ENCODE measurements at places on chromosomes 5 and 9. TPM values are rescaled to one million over a fixed set of nuclear protein-coding genes. Genes with fewer than 3 reads are reported as not detected.

GRCh38 chr9:107982745-107983144, 493.2 kb upstream of the KLF4 start:
- no peak for DNase-seq

GRCh38 chr5:122775550-122776542, 966 bp downstream of the SNX2 start:
- DNase-seq = peak; percentile 10

- no peak for DNase-seq
Observed at GRCh38 chr5:115496936-115497576, 47.5 kb downstream of the FEM1C start.

DNA sequence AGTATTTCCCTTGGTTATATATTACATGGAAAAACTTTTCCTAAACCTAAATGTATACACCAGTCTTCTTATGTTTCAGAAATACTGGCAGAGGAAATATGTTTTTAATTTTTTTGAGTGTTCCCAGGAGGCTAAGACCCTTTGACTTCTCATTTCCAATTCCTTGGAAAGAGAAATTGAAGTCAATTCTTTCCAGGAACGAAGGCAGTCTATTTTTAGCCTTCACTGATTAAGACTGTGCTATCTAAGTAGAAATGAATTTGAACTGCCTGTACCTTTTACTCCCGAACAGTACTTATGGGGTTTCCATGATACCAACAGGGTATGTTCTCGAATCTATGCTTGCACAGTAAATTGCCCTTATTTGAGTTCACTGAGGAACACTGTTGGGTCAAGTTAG, 340.3 kb upstream of the CD180 start:
- no peak for DNase-seq

DNA sequence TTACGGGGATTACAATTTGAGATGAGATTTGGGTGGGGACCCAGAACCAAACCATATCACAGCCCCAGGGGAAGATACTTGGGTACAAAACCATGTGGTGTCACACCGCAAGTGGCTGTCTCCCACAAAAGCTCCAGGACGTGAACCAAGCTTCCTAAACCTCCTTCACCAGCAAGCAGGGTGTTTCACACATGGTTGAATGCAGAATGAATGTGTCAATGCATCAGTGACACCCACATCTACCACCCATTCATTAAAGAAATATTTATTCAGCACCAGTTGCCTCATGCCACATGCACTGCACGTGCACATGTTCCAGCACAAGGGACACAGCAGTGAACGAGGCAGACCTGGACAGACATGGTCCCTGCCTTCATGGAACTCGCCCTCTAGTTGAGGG, 70.9 kb upstream of the SPOCK1 start:
- no peak for DNase-seq

DNA sequence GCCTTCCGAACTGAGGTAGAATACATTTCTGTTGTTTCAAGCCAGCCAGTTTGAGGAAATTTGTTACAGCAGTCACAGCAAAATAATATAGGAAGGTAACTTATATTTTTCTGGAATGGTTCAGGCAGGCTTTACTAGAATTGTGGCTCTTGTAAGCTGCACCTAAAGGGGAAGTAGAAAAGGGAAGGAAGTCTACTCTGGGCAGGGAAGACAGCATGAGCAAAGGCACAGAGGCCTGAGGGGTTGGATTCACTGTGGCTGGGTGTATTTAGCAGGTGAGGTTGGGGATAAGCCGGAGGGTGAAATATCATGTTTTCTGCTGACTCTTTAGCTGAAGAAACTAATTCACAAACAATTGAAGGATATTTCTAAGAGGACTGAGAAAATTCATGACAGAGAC, 183.5 kb downstream of the GAS1 start:
- DNase-seq = no peak

- DNase-seq = no peak
Observed at GRCh38 chr5:135829681-135830383, 4.6 kb upstream of the SLC25A48 start.

DNA sequence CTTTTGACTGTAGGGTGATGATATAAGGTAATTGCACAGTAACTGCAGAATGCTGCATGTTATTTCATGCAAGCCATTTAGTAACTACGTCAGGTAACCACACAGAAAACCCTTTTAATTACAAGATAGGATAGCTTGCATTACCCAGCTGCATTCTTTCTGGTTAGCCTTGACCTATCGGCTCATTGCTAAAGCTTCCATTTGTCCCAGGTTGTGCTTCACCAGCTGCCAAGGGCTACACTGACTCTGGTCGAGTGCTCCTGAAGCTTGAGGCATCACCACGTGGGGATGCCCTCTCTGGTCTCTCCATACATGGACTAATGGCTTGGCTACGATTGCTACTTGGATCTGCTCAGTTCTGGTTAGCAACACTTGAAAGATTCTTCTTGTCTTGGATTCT, 81.1 kb upstream of the SLC12A2 start:
- DNase-seq = no peak

DNA sequence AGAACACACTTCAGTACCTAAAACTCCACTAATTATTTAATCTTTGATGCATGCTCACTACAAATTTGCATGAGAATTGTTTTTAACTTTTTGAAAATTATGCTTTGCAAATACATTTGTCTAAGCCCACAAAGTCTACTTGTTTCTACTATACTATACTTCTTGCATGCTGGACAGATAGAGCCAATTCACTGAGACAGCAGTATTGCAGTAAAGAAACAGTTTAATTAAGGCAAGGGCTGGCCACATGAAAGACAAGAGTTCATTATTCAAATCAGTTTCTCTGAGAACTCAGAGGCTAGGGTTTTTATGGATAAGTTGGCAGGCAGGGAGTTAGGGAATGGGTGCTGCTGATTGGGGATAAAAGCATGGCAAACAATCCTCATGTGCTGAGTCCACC, 6.0 kb upstream of the FXN start:
- DNase-seq = no peak

- DNase-seq = no peak
Observed at GRCh38 chr9:101485924-101486692, 47.5 kb upstream of the RNF20 start.

GRCh38 chr9:113906411-113907110, 30.5 kb downstream of the ZNF618 start:
- DNase-seq = no peak

GRCh38 chr5:96823900-96824380, 16.2 kb upstream of the ERAP1 start:
- no peak for DNase-seq

GRCh38 chr5:152364172-152364571, 40.9 kb downstream of the NMUR2 start:
- no peak for DNase-seq

DNA sequence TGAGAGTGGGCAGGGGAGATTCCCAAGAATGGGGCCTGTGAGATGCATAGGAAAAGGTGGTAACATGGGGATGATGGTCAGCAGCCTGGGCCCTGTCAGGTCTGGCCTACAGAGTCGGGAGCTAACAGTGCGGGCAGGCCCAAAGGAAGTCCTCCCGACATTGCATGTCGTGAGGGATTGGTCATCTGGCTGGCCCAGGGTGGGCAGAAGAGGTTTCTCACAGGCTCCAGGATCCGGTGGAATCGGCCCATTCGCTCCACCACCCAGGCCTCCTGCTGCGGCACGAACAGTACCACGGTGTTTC, 514 bp downstream of the STOML2 start:
- no peak for DNase-seq

DNA sequence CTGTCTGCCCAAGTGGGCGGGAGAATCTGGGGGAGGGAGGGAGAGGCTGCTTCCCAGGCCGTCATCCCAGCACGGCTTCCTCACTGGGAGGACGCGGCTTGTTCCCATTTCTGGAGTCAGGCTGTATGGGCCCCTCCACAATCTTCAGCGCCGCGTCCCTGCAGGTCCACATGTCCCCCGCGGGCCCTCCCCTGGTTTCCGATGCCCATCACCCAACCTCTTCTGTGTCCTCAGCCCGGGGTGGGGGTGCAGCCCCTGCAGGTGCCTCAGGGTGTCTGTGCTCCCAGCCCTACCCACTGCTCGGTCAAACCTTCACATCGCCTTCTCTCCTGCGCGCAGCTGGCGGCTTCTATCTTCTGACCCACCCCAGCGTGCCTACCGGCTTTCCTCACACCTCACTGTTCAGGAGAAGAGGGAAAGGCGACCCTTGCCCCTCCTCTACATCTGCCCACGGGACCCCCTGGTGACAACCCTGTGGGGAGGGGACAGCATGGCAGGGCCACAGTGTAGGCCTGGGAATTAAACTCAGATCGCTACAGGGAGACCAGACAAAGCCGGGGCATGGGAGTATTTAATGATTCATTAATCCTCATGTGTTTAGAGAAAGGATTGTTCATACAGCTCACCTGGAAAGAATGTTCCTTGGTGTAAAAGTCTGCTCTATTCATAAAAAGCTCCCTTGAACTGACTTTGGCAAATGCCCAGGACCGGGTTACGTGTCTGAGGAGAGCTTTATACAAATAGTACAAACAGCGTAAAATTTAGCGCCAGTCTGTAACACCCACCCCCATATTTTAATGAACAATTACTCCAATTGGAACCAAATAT, 145.1 kb downstream of the IRX1 start:
- DNase-seq = no peak

DNA sequence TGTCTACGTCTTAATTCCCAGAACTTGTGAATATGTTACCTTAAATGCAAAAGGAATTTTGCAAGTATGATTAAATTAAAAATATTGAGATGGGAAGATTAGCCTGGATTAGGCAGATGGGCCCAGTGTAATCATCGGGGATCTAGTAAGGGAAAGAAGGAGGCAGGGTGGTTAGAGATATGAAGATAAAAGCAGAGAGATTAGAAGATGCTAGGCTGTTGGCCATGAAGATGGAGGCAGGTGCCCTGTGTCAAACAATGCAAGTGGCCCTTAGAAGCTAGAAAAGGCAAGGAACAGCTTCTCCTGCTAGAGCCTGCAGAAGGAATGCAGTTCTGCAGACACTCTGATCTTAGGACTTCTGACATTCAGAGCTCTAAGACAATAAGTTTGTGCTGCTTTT, 28.8 kb upstream of the ISOC1 start:
- no peak for DNase-seq

GRCh38 chr9:114205171-114206015, 50.1 kb downstream of the COL27A1 start:
- no peak for DNase-seq

LCN10 gene
- not detected for total RNA-seq

PCDHB5 gene
- 0.34 TPM for total RNA-seq

HRH2 gene
- 4.9 TPM for total RNA-seq

PITX1 gene
- total RNA-seq = not detected

ST6GALNAC4 gene
- total RNA-seq = 22.1 TPM

TNFSF8 gene
- total RNA-seq = 47.6 TPM

Data from T-helper 17 cell (primary cell).